ENCODE measurements at places on chromosomes 5 and 9. TPM values are rescaled to one million over a fixed set of nuclear protein-coding genes. Genes with fewer than 3 reads are reported as not detected.

- no peak overlapping the region for H3K4me3 ChIP-seq
- no peak overlapping the region for H3K27ac ChIP-seq
- no peaks in the 10 kb centered on the region for H3K4me1 ChIP-seq
- H3K36me3 ChIP-seq, result no peaks in the 10 kb centered on the region
- no peaks in the 10 kb centered on the region for H3K27me3 ChIP-seq
Measured at GRCh38 chr5:142735323-142736246, 34.6 kb upstream of the ARHGAP26 start.

- H3K27me3 ChIP-seq, result no peaks in the 10 kb centered on the region
- no peaks in the 10 kb centered on the region for H3K36me3 ChIP-seq
- no peak overlapping the region for H3K4me3 ChIP-seq
- H3K27ac ChIP-seq, result no peak overlapping the region
- no peak for DNase-seq
Measured at GRCh38 chr9:8751406-8751930, 951.9 kb upstream of the DMAC1 start.

DNA sequence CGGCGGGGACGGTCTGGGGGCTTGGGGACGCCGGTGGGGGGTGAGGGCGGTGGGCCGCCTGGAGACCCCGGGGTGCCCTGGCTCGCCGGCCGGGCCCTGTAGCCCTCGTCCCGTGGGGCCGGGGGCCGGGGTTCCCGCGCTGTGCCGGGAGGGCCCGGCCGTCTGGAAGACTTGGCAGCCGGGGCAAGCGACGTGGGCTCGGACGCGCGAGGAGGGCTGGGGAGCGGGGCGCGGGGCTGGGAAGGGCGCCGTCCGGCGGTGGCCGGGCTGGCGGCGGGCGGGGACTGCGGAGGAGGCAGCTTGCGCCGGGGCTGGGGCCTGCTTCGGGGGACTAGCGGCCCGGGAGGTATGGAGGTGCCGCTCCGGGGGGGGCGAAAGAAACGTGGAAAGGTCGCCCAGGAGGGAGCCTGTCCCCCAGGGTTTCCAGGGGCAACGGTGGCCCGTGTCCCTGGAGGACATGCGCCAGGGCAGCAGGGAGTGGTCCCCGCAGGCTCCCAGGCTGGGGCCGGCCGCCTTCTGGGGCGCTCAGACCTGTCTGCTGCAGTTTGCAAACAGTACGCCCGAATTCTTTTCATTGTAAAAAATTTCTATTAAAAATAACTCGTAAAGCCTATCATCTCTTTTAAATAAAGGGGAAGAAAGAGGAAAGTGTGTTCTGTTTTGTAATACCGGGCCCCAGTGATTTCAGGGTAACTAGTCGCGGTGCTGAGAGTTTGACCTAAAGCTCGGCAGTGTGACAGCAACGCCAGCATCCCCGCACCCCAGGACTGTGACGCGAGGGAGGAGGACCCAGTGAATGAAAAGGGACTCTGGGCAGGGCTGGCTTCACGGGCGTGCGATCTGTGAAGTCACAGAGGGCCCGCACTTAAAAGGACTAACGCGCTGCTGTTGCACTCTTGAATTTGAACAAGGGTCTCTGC lies 752 bp upstream of the ANKH start:
- DNase-seq, result peak; percentile 69
- peak overlapping the region; percentile 58 for H3K4me3 ChIP-seq
- H3K27ac ChIP-seq, result peak overlapping the region; percentile 87
- peaks cover 49% of the 10 kb centered on the region for H3K27me3 ChIP-seq
- no peaks in the 10 kb centered on the region for H3K36me3 ChIP-seq

Gene GABRG2
- not detected for total RNA-seq

Gene KCNIP1
- total RNA-seq, result 0.35 TPM
